Stimulated activated CD8-positive, alpha-beta memory T cell treated with anti-CD3 and anti-CD28 coated beads, Interleukin-4, amount 100 ng/mL, for 4 hours (primary cell): ENCODE measurements at places on chromosomes 6 and 20.

DNA sequence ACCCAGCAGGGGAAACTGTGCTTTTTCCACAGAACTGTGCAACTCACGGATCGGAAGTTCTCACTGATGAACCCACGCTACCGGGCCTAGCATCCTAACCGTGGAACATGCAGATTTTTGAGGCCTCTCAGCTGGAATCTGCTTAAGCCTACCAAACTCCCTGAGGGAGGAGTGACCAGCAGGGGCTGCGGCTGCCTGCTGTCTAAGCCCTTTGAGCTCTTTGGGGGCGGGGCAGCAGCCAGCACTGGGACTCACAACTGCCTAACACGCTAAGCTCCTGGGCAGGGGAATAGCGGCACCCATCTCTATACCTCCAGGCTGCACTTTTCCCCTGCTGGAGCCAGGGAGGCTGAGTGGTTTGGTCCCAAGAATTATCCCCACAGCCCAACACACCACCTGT lies 20.4 kb upstream of the METTL24 start:
- DNase-seq, result no peak

DNA sequence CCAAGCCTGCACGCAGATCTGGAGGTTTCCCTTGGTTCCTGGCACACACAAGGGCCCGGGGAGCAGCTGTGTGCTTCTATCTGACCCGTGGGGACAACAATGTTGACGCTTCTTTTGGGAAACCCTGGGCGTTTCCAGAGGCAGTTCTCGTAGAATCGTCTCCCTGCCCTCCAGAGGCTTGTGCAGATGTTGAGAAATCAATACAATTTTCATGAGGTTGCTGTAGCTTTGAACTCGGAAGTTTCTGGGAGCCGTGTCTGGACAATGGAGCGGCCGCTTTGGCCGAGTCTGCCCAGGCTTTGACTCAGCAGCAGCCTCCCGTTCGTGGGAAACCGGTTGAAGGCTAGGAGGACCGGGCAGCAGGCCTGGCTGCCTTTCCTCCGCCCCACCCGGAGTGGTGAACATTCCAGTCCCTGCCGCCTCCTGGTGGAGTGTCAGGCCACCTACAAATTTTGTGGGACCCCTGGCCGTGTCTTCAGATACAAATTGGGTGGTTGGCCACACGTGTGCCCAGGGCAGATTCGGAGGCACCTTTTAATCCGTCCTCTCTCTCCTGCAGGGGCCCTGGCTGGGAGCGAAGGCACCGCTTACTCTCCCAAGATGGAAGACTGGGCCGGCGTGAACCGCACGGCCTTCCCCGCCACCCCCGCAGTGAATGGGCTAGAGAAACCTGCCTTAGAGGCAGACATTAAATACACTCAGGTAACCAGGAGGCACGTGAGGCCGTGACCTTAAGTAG lies 2.7 kb downstream of the PAX1 start:
- DNase-seq, result no peak

DNA sequence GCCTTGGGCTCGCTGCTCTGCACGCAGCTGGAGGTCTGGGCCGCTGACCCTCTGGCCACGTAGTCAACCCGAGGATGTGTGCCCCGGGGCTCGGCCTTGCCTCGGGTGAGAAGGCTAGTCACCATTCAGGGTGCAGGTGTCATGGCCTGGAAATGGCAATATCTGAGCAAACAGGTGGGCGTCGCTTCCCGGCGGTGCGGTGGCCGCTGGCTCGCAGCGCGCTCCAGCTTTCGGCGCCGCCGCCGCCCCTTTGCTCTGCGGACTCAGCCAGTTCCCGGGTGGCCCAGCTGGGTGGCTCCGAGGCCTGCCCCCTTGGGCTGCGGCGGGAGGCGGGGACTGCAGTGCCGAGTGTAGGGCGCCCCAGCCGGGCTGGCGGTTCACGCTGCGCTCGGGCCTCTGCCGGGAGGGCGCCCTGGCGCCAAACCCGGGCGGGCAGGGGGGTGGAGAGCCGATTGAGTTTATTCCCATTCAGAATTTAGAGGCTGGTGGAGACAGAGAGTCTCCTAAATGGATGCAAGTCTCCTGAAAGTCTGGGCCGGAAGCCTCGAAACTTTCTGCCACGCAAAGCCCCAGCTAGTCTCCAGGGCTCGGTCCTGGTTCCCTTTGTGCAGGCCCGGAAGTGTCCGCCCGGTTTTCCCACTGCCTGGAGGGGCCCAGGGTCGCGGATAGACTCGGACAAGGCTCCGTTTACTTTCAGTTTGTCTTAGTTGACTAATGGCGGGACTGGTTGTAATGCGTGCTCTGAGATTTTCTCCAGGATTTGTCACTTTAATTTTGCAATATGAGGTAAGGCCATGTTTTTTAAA lies 11.3 kb upstream of the TFAP2A start:
- DNase-seq, result no peak

DNA sequence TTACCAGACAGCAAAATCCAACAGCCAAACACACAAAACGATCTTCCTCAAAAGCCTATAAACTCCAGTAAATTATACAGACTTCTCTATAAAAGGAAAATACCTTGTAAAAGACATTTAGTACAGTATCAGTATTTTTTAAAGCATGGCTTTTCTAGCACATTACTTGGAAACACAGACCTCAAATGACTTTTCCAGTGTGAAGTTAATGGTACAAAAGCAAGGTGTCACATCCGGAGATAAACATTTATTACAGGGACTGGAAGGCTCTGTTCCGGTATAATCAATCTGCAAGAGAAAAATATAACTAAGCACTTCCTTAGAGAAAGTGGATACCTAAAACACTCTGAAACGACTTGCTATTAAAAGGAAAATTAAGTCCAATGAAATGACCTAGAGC lies 17.1 kb downstream of the TMEM30A start:
- no peak for DNase-seq

GRCh38 chr20:4740774-4741431 lies 19.2 kb downstream of the PRND start:
- DNase-seq, result peak; percentile 49

GRCh38 chr6:130526466-130526865 lies 160.6 kb downstream of the TMEM200A start:
- no peak for DNase-seq

GRCh38 chr20:51886891-51887608 lies 84.7 kb upstream of the SALL4 start:
- no peak for DNase-seq

GRCh38 chr20:25316506-25317190 lies 68.8 kb downstream of the PYGB start:
- no peak for DNase-seq

DNA sequence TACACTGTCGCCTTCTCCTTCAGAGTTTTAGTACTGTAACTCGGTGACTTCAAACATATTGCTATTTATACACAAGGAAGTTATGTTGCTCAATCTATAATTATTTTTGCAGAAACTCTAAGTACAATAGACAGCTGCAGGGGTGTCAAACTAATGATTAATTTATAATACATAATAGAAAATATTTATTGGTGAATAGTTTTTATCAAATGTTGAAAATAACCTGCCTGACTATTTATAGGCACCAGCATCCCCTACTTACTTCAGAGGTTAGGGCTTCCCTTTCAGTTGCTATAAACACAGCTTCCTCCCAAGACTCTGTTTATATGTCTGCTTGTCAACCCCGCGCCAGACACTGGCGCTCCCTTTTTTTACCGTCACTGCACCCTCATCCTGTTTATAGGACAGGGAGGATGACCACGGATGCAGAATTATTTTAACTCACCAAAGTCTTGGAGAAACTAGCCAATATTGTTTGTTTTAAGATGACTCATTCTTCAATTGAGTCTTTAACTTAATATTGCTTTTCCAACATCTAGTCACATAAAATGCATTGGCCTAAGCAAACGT lies 225.0 kb downstream of the ALDH8A1 start:
- no peak for DNase-seq

DNA sequence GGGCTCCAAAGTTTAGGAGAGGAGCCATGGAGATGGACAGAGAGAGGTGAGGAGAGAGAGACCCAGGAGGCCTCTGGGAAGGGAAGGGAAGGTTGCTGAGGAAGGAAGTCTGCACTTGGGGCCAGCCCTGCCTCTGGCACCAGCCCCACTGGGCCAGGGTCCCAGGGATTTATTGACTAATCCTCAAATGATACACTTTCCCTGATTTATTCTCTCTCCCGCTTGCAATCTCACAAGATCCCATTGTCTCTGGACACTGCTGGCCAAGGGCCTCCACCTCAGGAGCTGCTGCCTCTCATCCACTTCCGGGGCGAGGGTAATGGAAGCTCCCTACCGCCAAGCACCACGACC lies 43.6 kb upstream of the FOXP4 start:
- no peak for DNase-seq

DNA sequence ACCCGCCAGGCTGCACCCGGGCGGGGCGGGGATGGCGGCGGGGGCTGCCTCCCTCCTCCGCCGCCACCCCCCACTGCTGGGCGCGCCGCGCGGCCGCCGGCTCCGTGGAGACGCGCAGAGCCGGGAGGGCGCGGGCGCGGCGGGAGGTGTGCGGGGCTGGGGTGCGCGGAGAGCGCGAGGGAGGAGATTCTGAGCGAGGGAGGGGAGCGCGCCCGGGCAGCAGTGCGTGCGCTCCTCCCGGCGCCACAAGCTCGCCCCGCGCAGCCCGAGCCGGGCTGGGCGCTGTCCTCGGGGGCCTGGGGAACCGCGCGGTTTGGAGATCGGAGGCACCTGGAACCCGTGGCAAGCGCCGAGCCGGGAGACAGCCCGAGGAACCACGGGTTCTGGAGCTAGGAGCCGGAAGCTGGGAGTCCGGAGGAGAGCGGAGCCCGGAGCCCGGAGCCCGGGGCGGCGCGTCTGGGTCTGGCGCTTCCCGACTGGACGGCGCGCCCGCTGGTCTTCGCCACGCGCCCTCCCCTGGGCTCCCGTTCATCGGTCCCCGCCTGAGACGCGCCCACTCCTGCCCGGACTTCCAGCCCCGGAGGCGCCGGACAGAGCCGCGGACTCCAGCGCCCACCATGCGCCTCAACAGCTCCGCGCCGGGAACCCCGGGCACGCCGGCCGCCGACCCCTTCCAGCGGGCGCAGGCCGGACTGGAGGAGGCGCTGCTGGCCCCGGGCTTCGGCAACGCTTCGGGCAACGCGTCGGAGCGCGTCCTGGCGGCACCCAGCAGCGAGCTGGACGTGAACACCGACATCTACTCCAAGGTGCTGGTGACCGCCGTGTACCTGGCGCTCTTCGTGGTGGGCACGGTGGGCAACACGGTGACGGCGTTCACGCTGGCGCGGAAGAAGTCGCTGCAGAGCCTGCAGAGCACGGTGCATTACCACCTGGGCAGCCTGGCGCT lies at the start of gene NTSR1:
Gene NTSR1 (plus strand): TSS at position 246 of the 946 bp plus-strand sequence. CDS start 372 bp downstream, at position 618.
- no peak for DNase-seq

DNA sequence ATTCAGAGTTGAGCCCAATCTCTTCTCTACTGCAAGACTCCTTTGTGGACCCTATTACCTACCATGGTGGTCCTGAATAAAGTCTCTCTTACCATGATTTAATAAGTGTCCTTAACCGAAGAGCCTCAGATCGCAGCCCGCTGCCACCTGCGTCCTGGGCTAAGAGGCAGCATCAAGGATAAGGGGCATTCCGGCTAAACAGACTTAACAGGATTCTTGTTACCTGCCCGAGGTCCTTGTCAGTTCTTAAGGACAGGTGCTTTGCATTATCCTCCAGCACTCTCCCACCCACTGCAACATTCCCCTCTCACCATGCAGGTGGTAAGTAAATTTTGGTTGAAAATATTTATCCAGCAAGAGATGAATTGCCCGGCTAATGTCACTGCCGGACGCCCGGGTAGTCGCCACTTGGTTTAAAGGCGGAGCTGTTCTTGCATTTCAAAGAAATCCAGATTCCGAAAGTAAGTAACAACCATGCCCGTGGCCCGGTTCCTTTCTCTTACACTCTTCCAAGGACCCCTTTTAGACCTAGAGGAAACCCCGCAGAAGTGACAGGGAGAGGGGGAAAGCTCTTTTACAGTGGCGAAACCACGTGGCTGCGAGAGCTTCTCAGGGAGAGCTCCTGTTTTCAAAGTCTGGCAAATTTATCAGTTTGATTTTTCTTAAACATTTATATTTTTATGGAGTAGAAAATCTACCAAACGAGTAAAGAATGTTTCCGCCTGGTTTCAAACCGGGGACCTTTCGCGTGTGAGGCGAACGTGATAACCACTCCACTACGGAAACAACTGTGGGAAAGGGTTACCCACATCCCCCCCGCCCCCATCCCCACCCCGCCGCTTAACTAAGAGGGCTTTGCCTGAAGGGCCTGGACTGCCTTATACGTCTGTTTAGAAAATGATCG lies 41.9 kb upstream of the PRSS16 start:
- DNase-seq, result no peak

DNA sequence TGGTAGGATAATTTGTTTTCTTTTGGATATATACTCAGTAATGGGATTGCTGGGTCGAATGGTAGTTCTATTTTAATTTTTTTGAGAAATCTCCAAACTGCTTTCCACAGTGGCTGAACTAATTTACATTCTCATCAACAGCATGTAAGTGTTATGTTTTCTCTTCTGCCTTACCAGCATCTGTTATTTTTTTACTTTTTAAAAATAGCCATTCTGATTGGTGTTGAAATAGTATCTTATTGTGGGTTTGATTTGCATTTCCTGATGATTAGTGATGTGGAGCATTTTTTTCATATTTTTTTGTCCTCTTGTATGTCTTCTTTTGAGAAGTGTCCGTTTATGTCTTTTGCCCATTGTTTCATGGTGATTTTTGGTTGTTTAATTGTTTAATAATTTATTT lies 11.9 kb downstream of the HINT3 start:
- DNase-seq, result no peak

DNA sequence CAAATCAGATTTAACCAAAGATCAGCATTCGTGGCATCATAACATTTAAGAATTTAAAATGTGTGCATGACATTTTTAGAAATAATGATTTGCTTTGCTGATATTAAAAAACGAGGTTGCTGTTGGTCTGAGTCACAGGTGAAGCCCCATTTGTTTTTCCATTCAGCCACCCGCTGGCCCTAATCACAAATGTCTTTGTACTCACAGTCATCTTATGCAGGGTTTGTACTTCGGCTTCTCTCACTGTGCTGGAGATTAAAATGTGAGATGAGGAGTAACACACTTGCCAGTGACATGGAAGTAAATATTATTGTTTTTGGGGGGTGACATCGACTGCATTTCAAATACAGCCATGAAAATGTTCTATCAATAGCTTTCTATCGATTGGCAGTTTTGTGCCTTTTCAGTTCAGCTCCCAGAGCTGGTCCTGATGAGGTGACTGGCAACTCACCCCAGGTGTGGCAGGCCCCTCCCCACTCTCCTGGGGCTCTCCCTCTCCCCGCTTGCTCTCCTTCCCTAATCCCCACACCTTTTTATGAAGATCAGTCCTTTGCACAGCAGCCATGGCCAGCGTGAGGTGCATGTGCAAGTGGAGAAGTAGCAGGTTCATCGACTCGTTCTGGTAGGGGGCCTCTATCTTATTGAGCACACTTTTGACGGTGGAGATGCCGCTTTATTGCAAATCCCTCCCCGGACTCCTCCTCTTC lies 58.8 kb upstream of the FUCA2 start:
- no peak for DNase-seq
